A549 (cell line): ENCODE measurements at places on chromosomes 12 and 14. TPM values are rescaled to one million over a fixed set of nuclear protein-coding genes. Genes with fewer than 3 reads are reported as not detected.
A peak's percentile ranks its signal among the peaks of the same experiment; 100 is the strongest.

DNA sequence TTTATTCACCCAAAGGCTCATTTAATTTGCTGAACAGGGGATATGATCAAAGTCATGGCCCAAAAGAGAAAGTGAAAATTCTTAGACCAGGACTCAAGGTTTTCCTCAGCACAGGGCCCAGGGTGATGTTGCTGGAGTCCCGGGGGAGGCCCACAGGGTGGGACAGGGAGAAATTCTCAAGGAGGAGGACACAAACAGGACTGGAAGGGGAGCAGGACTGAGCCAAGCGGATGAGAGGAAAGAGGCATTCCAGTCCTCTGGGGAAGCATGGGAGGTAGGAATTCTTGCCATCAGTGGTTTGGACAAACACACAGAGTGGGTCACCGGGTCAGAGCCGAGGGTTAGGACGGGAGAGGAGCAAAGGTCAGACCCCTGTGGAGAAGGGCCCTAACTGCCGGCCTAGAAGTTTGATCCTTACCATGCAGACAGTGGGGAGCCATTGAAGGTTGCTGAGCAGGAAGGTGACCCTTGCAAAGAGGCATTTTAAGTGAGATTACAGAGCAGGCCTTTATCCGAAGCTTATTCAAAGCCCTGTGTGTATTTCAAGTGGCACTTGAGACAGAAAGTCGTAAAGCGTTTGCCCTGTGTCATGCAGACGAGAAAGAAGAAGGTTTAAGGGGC lies 68.4 kb upstream of the PTGR2 start:
- DNase-seq, result no peak

DNA sequence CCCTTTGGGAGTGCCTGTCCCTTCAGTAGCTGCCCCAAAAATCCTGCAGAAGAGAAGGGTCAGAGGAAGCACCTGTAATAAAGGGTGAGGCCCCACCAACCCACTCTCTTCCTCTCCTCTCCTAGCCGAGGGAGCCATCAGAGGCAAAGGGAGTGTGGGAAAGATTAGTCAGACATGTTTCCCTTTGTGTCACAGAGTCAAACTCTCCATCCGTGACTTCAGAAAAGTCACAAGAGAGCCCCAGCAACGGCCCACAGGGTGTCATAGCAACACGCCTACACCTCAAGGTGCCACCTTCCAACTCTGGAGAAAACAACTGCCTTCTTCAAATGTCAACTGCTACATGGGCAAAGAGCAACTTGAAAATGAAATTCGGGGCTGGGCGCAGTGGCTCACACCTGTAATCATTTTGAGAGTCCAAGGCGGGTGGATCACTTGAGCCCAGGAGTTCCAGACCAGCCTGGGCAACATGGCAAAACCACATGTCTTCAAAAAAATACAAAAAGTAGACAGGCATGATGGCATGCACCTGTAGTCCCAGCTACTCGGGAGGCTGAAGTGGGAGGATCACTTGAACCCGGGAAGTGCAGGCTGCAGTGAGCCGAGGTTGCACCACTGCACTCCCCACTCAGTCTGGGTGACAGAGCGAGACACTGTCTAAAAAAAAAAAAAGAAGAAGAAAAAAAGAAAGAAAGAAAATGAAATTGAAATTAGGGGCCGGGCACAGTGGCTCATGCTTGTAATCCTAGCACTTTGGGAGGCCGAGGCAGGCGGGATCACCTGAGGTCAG lies 17.7 kb upstream of the CD27 start:
- DNase-seq, result no peak

DNA sequence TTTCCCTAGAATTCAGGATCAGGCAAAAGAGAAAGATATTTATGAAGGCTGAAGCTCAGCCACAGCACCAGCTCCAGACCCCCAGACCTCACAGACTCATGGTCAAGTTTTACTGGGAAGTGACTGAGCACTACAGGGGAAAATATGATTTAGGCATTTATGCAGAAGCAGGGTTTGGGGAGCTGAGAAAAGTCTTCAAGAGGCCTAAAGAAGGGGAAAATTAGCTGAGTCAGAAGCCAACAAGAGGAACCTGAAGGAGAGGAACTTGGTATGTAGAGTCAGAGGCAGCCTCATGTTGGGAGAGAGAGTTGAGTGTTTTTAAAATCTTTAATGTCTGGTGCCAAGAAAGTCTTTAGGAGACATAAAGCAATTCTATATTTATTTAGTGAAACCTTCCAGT lies 63.0 kb downstream of the FOS start:
- no peak for DNase-seq

- peak; percentile 31 for DNase-seq
These were observed 118.7 kb downstream of the BRMS1L start for GRCh38 chr14:35944847-35945246.

GRCh38 chr12:62468397-62468796 lies 1.8 kb downstream of the MON2 start:
- no peak for DNase-seq

GRCh38 chr14:56808110-56808382 lies 2.2 kb downstream of the OTX2 start:
- DNase-seq, result no peak

DNA sequence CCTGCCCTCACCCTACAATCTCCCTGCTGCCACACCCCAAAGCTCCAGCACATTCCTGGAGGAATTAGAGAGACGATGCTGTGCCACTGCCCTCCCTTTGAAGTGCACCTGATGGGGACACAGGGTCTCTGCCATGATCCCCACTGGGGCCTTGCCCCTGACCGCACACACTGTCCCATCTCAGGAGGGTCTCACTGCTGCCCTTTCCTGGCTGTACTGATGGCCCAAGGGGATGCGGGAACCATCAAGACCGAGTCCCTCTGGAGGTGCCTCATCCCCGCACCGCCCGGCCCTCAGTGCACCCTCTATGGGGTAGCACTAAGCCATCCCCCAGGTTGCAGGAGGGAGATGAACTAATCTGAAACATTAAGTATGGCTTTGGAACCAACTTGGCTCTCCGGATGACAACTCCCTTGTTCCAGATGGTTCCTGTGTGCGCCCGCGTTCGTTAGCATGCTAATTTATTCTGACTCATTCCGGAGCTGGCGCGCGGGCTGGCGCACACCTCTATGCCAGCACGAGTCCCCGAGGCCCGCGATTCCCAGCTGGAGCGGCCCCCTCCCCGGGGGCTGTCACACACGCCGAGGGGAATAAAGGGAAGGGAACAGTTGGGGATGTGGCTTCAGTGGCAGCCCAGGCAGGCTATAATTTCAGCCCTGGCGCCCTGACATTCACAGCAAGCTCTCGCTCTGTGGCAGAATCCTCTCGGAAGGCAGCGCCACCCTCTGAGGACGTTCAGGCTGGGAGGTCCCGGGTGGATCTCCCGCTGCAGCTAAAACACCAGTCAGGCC lies 34.2 kb upstream of the C14orf180 start:
- no peak for DNase-seq

Gene KRT75
- polyA plus RNA-seq, result not detected in 3 replicates
